Hematopoietic multipotent progenitor cell treated with erythropoietin and hydrocortisone succinate and interleukin-3 and kit ligand, for 15 days (in vitro differentiated cells): ENCODE measurements at places on chromosomes 3 and 15.

DNA sequence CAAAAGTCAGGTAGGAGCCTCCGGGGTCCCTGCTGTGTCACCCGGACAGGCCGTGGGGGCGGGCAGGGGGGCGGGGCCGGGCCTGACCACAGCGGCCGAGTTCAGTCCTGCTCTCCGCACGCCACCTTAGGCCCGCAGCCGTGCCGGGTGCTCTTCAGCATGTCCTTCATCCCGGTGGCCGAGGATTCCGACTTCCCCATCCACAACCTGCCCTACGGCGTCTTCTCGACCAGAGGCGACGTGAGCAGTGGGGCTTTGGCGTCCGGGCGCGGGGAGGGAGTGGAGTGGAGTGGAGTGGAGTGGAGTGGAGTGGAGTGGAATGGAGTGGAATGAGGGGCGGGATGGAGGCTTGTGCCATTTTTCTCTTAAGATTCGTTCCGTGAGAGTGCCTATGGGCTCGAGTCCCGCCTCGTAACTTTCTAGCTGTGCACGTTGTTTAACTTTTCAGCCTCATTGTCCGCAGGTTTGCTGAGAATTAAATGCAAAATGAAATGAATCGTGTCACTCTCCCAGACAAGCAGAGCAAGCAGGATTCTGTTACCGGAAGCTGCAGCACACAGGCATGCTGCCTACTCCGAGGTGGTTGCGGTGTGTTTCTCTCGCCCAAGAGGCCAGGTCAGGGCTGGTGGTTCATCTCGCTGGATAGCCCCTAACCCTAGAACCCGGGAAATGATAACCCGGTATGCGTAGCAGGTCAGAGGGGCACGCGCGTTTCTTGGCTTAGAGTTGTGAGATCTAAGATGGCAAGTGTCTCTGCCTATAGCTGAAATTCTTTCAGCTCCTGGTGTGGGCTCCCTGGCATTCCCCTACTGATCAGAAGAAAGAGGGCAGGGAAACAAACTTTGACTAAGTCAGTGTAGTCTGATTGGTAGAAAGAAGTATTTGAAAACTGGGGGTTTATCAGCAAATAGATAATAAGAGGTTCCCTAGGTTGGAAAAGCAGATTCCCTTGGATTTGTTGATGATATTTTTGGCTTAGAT lies at the start of gene FAH:
FAH (plus strand) TSS at position 104 of the 981 bp plus-strand sequence; CDS start at position 160, 56 bp downstream.
- peak; percentile 20 for DNase-seq

DNA sequence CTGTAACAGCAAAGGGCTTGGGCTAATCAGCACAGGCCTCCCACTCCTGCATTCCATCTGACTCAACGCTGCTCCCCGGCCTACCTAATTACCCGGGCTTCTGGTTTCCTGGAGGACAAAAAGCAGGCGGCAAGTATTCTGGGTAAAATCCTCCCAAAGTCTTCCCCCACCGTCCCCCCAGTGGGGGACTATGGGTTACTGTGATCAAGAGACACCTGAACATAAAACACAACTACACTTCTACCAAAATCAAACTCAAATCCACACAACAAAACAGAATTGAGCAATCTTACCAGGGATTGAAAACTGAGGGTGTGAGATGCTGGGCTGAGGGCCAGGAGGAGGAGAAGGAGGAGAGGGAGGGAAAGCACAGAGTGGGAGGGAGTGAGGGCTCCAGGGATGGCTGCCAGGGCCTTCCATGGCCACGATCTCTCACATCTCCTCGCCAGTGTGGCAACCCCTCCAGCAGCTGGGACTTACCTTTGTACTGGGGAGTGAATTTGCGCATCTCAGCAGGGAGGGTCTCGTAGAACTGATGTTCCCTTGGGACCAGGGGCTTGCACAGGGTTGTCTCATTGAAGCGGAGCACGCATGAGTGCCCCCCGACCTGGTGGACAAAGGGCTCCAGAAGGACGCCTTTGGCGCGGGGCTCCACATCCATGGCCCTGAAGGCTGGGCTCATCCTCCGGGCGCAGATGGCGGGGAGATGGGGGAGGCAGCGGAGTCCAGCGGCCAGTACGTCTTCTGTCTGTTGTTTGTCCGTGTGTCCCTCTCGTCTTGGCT lies 9.1 kb upstream of the NCKIPSD start:
- no peak for DNase-seq

DNA sequence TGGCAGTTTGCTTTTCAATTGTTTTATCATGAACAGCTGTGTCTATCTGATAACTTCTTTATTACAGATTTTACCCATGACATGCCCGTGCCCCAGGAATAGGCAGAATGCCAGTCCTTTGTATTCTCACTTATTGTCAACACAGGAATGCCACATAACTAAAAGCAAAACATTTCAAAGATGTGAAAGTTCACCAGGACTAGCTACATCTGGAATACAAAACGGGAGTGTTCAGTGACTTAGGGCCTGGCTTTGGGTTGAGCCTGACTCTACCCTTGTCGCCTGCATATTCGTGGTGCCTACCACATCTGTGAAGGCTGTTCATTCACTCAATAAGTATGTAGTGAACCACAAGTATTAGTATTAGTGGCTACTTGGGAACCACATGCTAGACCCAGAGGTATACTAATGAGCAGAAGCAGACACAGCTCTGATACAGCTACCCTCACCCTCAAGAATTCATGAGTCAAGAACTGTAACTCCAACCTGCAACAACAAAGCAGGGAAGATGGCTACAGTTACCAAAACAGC lies 2.9 kb downstream of the TNFSF10 start:
- DNase-seq: no peak

GRCh38 chr3:114450008-114450596 lies 156.3 kb downstream of the TIGIT start:
- no peak for DNase-seq

- no peak for DNase-seq
Measured at GRCh38 chr15:61186905-61187741, 42.0 kb downstream of the RORA start.

- no peak for DNase-seq
Measured at GRCh38 chr3:43448098-43448497, 161.8 kb downstream of the SNRK start.

GRCh38 chr15:51093488-51093838 lies 1.2 kb downstream of the TNFAIP8L3 start:
- DNase-seq: no peak

DNA sequence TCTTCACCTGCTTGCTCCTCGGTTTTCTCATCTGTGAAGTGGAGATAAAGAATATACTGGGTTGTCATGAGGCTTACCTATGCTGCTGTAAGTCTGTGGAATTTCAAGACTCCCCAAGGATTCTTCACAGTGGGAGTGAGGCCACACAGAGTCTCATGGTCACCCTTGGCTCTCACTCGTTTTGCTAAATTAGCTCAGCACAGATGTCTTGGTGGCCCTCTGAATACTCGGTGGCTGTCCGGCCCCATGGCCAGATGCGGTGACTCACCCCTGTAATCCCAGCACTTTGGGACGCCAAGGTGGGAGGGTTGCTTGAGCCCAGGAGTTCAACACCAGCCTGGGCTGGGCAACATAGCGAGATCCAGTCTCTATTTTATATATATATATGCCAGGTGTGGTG lies 5.0 kb upstream of the CHCHD6 start:
- DNase-seq: no peak

GRCh38 chr15:66147440-66147839 lies 106.1 kb downstream of the MEGF11 start:
- no peak for DNase-seq

GRCh38 chr15:52714968-52715367 lies 35.8 kb upstream of the ATOSA start:
- DNase-seq: no peak

- DNase-seq: no peak
Measured at GRCh38 chr3:43043793-43044192, 62.1 kb downstream of the POMGNT2 start.

DNA sequence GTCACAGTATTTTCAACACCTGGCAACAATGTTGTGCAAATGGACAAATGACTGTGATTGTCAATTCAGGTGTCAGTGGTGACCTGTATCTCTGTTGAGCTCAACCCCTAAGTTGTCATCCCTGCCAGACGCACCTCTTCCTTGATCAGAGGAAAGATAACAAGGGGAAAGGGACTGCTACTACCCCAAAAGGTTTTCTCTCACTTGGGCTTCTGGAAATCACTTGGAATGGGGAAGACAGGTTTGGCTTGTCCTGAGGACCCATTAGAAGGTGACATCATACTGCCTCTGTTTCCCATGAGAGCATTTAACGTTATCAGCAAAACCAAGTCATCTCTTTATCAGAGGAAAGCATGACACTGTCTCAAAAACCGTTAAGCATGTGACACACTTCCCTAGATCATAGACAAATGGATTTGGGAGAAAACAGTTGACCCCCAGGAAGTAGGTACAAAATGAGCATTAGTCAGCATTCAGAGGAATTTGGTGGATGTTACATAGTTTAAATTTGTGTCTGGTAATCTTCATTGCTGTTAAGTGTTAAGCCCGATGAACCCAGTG lies 769.5 kb downstream of the GRM7 start:
- DNase-seq: no peak

GRCh38 chr3:126965526-126966080 lies 17.3 kb upstream of the PLXNA1 start:
- no peak for DNase-seq
